ENCODE measurements at places on chromosomes 16 and 17. TPM values are rescaled to one million over a fixed set of nuclear protein-coding genes. Genes with fewer than 3 reads are reported as not detected.

- no peaks in the 10 kb centered on the region for H3K36me3 ChIP-seq
- no peak for DNase-seq
- no peak overlapping the region for H3K4me3 ChIP-seq
Observed at GRCh38 chr17:16988749-16989229, 16.9 kb upstream of the TNFRSF13B start.

The WFIKKN1 gene
- 0.14 TPM for total RNA-seq

GRCh38 chr16:27695161-27695560, 145.2 kb downstream of the KATNIP start:
- H3K27ac ChIP-seq, result no peak overlapping the region
- DNase-seq, result no peak
- H3K27me3 ChIP-seq, result no peaks in the 10 kb centered on the region
- H3K4me1 ChIP-seq, result no peaks in the 10 kb centered on the region
- no peak overlapping the region for H3K4me3 ChIP-seq
- H3K36me3 ChIP-seq, result peaks cover 19% of the 10 kb centered on the region

- peaks cover 96% of the 10 kb centered on the region for H3K27me3 ChIP-seq
- peaks cover 6% of the 10 kb centered on the region for H3K4me1 ChIP-seq
- no peak overlapping the region for H3K4me3 ChIP-seq
- DNase-seq, result no peak
Observed at GRCh38 chr16:86034421-86034919, 135.5 kb downstream of the IRF8 start.

The ZNF750 gene
- not detected for total RNA-seq

DNA sequence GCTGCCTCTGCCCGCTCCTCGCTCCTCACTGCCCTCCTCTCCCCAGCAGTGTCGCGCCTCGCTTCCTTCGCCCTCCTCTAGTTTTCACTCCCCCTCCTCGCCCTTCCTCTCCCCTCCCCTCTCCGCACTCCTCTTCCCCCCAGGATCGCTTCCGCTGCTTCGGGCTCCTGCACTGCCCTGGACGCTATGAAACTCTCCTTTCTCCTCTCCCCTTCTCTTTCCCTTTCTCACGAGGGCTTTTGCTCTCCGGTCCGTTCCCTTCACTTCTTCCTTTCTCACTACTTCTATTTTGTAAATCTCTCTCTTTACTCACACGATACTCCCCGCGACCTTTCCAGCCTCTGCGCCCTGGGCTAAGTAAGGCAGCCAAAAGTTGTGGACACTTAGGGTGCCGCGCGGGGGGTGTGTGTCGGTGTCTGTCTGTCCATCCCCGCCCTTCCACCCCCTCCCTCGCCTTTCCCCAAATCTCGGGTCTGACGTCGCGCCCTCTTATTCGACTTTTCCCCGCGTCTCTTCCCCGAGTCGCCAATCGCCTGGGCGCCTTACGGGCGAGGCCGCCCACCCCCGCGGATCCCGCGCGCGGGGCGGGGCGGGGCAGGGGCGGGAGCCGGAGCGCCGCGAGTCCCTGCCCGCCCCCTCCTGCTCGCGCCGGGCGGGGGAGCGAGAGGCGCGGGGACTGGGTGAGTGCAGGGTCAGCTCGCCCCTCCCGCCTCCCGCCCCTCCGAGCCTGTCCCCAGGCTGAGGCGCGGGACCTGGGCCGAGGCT, at the start of gene IRX3:
IRX3 (minus strand) TSS at position 422 of the 765 bp plus-strand sequence. CDS start 737 bp downstream, outside the sequence.
- peaks cover 81% of the 10 kb centered on the region for H3K27me3 ChIP-seq
- peaks cover 11% of the 10 kb centered on the region for H3K36me3 ChIP-seq
- H3K4me1 ChIP-seq, result peaks cover 56% of the 10 kb centered on the region
- peak within 1 kb of the TSS; percentile 83 for H3K4me3 ChIP-seq
- DNase-seq, result peak; percentile 93
- peak within 1 kb of the TSS; percentile 93 for H3K27ac ChIP-seq

GRCh38 chr17:15913826-15914225, 31.1 kb upstream of the ADORA2B start:
- H3K27ac ChIP-seq, result peak overlapping the region; percentile 56
- H3K4me1 ChIP-seq, result peaks cover 18% of the 10 kb centered on the region
- H3K36me3 ChIP-seq, result no peaks in the 10 kb centered on the region

The CRLF3 gene
- total RNA-seq, result 4.7 TPM

- peaks cover 20% of the 10 kb centered on the region for H3K27me3 ChIP-seq
- peak overlapping the region; percentile 51 for H3K27ac ChIP-seq
- peak overlapping the region; percentile 75 for H3K4me3 ChIP-seq
- DNase-seq, result peak; percentile 29
Observed at GRCh38 chr17:46770818-46771560, 47.5 kb downstream of the WNT3 start.

- H3K36me3 ChIP-seq, result no peaks in the 10 kb centered on the region
- peaks cover 71% of the 10 kb centered on the region for H3K27me3 ChIP-seq
- no peak overlapping the region for H3K27ac ChIP-seq
Observed at GRCh38 chr17:40699371-40699770, 4.2 kb downstream of the KRT24 start.

- no peak overlapping the region for H3K27ac ChIP-seq
- no peaks in the 10 kb centered on the region for H3K36me3 ChIP-seq
- DNase-seq, result no peak
- H3K4me1 ChIP-seq, result no peaks in the 10 kb centered on the region
Observed at GRCh38 chr16:79380995-79381602, 219.4 kb downstream of the MAF start.

The ZPBP2 gene
- total RNA-seq, result not detected

The HS3ST4 gene
- total RNA-seq, result not detected

GRCh38 chr17:43881758-43882505, 25.4 kb downstream of the MPP2 start:
- H3K4me3 ChIP-seq, result no peak overlapping the region
- peaks cover 18% of the 10 kb centered on the region for H3K4me1 ChIP-seq
- DNase-seq, result no peak
- peaks cover 19% of the 10 kb centered on the region for H3K36me3 ChIP-seq
